ENCODE measurements at places on chromosomes 7 and 10.
A peak's percentile ranks its signal among the peaks of the same experiment; 100 is the strongest.

- no peak for DNase-seq
Observed at GRCh38 chr7:8178353-8178752, 83.6 kb downstream of the ICA1 start.

- no peak for DNase-seq
Observed at GRCh38 chr7:40851001-40851400, 716.2 kb downstream of the SUGCT start.

- DNase-seq: peak; percentile 51
Observed at GRCh38 chr7:143882604-143883078, 19.3 kb downstream of the TCAF1 start.

GRCh38 chr7:70893971-70894715, 237.8 kb upstream of the GALNT17 start:
- no peak for DNase-seq

DNA sequence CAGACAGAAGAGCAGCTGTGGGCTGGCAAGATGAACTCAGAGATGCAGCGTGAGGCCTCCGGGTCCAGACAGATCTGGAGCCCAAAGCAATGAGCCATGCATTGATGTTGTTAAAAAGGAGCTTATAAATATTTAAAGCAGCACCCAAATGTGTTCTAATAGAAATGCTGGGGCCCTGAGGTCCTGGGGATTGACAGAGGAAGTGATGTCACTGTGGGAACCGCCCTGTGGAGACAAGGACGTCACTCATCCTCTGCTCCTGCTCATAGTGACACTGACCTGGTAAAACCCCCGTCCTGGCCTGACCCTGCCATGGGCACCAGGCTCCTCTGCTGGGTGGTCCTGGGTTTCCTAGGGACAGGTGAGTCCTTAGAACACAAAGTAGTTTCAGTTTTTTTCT, 197.0 kb upstream of the PRSS58 start:
- no peak for DNase-seq

Measured in WTC11 (cell line).